Fibroblast of upper back skin (primary cell): ENCODE measurements at places on chromosomes 1 and 21.

DNA sequence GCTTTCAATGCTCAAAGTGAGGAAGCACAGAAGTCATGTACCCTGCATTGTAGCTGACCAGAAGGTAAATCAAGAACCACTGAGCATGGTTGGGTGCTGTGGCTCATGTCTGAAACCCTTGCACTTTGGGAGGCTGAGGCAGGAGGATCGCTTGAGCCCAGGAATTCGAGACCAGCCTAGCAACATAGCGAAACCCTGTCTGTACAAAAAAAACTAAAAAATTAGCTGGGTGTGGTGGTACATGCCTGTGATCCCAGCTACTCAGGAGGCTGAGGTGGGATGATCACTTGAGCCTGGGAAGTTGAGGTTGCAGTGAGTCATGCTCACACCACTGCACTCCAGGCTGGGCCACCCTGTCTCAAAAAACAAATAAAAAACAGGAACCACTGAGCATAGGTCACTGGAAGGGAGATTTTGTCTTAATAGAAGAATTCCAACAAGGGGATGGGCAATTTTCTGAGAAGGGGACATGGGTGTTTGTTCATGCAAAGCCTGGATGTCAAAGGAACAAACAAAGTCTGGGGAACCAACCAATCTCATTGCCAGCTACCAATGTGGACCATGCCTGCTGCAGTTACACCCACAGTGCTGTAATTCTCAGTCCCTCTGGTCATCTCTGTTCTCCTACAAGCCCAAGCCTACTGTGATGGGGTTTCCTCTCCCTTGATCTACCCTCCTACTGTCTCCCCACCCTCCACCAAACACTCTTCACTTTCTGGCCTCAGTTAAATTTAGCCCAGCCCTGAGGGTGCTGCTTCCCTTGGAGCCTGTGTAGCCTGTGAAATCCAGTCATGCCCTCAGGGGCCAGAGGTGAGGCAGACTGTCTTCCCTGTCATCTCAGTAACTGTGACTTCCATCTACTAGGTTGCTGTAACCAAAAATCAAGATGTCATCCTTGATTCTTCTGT is 47.9 kb downstream of the ELF3 start:
- DNase-seq, result no peak

GRCh38 chr1:63148825-63149645 is 173.3 kb upstream of the FOXD3 start:
- DNase-seq, result peak; percentile 47

- no peak for DNase-seq
Observed at GRCh38 chr1:28921286-28921869, 7.0 kb downstream of the EPB41 start.

- DNase-seq, result no peak
Observed at GRCh38 chr1:4596486-4596885, 57.9 kb upstream of the AJAP1 start.

GRCh38 chr1:12183095-12183794 is 16.5 kb downstream of the TNFRSF1B start:
- no peak for DNase-seq

DNA sequence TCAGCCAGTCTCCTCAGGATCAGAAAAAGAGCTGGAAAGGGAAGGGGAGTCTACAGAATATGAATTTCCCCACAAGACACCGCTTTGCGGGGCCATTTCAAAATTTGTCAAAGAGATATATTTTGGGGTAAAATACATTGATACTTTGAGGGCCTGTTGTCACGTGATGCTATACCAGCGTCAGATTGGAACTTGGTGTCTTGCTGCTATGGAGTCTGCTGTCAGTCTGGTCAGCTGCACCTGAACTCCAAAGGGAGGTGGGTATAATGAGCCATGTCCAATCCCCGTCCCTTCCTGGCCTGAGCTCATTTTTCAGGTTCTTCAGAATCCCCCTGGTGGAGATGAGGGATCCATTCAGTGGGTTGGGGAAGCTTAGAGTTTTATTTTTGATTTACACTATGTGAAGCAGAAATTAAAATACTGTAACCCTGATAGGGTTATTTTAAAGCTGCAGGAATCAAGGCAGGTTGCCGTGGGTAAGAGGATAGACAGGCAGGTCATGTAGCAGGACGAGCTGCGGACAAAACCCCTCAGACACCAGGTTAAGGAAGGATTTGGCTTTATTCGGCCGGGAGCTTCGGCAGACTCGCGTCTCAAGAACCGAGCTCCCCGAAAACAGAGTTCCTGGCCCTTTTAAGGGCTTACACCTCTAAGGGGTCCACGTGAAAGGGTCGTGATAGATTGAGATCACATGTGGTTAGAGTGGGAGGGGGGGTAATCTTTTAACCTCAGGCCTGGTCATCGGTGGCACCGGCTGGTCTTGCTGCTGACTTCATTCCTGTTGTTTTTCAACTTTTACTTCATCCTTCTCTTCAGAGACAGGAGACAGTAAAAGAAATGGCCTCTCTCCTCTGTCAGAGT is 2.2 kb upstream of the POFUT2 start:
- no peak for DNase-seq

- no peak for DNase-seq
Observed at GRCh38 chr1:170436928-170437327, 95.0 kb upstream of the GORAB start.

DNA sequence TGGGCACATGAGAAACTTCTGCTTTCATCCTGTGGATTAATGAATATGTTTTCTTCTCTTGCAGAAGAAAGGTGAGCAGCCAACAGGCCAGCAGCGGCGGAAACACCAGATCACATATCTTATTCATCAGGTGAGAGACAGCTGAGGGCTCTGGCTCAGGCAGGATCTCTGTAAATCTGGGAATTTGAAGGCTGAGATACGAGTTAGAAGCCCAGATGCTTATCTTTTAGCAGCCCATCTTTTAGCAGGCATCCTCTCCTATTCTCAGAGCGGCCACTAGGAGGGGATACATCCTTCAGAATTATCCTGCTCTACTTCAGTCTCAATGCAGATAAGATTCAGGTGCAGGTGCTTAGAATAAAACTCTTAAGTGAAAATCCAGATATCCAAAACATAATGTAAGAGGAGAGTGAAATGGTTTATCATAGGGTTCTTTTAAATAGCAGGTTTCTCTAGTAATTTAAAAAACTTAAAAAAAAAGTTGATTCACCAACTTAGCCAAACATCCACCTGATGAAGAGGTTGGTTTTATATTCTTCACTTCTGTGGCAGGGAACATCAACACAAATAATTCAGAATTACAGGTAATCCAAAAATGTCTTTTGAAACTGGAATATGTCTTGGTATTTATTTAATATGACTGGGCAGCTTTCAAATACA is 19.3 kb downstream of the SH2D2A start:
- DNase-seq, result peak; percentile 62

GRCh38 chr21:35051287-35051818 is 2.3 kb upstream of the RUNX1 start:
- DNase-seq, result peak; percentile 74

DNA sequence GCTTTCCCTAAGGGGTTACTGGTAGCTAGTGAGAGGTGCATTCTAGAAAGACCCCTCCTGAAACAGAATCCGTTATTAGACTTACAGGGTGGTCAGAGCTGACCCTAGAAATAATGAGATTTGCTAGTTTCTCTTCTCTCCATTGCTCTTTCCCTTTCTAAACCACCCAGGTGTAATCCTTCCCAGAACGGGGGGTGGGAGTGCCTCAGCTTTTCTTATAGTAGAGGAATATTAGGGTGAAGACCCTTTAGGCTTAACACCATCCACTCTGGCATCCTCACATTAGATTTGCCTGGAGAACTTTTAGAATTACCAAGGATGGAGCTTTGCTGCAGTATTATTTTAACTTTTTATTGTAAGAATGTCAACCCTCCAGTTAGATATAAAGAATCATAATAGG is 49.4 kb downstream of the CAPN9 start:
- no peak for DNase-seq

- DNase-seq, result no peak
Observed at GRCh38 chr1:186689376-186689775, 9.2 kb upstream of the PTGS2 start.

- peak; percentile 76 for DNase-seq
Observed at GRCh38 chr21:28220680-28221079, 772.0 kb downstream of the LTN1 start.

GRCh38 chr1:207888652-207889051 is 22.3 kb downstream of the CD34 start:
- peak; percentile 65 for DNase-seq
